ENCODE measurements at places on chromosomes 11 and 22. TPM values are rescaled to one million over a fixed set of nuclear protein-coding genes. Genes with fewer than 3 reads are reported as not detected.
A peak's percentile ranks its signal among the peaks of the same experiment; 100 is the strongest.

- DNase-seq = no peak
Measured at GRCh38 chr11:115996125-115996807, 492.1 kb upstream of the CADM1 start.

- peak; percentile 78 for DNase-seq
Measured at GRCh38 chr11:34214961-34215805, 109.8 kb downstream of the NAT10 start.

DNA sequence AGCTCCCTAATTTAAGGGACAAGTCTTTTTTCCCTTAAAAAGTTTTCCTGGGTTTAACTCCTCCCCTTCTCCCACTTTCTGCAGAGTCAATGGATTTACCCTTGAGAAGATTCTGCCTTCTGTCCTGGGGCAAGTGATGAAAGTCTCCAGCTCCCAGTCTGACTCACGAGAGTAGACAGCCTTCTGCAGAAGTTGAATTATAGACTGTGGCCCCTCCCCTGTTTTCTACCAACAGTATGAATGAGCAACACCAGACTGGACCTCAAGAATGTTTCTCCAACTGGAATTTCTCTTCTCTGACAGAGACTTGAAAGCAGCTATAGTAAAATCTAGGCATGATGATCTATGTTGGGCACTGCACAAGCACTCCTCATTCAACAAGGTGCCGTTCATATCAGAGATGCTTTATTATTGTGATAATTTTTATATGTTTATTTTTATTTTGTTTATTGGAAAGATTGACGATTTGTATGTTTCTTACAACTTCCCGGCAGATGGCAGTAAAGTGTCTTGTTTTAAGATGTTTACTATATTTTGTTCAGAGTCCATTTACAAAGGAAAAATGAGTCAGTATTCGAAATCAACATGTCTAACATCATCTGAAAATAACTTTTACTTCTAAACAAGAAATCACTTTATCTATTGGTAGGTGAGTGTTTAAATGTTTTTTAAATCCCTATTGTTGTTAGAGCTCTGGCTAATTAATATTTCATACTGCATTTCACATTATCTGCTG is 56.6 kb downstream of the LMO2 start:
- peak; percentile 76 for DNase-seq

- peak; percentile 100 for DNase-seq
Measured at GRCh38 chr11:65487467-65488272, 11.2 kb upstream of the MALAT1 start.

GRCh38 chr11:35549787-35550186 is 24.4 kb upstream of the PAMR1 start:
- peak; percentile 99 for DNase-seq

DNA sequence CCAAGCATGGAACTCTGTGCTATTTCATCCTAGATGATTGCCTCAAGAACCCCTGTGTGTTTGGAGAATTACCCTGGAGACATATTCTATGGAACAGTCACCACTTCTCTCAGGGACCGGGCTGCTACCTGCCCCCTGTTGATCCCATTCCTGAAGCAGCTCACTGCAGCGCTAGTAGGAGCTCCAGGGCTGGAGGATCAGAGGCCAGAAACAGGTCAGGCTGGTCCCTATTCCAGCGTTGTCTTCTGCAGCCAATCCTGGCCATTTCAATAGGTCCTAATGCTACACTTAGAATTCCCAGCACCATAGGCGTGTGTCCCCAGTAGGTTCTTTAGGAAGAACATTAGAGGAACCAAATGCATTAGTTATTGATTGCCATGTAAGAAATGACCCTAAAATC is 48.9 kb downstream of the BTG4 start:
- DNase-seq = no peak

DNA sequence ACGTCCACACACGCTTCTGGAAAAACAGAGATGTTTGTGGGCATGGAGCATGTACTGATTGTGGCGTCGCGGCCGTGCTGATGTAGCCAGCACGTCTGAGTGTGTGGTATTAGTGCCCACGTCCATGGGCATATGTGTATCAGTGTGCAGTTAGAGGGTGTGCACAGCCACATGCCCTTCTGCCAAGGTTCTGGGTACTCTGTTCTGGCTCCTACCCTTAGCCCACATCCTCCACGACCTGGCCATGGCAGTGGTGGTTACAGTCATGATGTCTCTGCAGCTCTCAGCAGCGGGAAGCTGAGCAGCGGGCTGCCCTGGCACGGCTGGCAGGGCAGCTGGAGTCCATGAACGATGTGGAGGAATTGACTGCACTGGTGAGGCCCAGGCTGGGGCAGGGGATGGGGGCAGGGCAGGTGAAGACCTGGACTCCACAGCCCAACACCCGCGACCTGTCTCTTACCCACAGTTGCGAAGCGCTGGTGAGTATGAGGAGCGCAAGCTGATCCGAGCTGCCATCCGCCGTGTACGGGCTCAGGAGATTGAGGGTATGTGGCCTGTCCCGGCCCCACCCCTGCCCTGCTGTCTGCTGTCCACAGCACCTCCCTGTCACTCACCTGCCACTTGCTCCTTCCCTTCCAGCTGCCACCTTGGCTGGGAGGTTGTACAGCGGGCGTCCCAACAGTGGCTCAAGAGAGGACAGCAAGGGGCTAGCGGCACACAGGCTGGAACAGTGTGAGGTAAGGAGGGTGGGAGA is 7.3 kb downstream of the SMTN start:
- no peak for DNase-seq

DNA sequence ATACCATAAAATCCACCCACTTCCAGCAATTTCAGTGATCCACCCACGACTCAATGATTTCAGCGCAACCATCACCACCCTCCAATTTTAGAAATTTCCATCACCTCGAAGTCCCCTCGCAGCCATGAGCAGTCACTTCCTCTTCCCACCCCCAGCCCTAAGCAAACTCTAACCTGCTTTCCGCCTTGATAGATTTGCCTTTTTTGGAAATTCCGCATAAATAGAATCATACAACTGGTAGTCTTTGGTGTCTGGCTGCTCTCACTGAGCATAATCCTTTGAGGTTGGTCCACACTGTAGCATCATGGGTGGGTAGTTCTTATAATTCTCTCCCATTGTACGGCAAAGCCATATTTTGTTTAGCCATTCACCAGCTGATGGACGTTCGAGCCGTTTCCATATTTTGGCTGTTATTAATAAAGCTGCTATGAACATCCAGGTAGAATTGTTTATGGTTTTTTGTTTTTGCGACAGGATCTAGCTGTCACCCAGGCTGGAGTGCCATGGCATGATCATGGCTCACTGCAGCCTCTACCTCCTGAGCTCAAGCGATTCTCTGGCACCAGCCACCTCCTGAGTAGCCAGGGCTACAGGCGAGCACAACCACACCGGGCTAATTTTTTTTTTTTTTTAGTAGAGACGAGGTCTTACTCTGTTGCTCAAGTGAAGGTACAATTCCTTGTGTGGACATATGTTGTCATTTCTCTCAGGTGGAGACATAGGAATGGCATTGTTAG is 16.0 kb downstream of the PIM3 start:
- DNase-seq = no peak

DNA sequence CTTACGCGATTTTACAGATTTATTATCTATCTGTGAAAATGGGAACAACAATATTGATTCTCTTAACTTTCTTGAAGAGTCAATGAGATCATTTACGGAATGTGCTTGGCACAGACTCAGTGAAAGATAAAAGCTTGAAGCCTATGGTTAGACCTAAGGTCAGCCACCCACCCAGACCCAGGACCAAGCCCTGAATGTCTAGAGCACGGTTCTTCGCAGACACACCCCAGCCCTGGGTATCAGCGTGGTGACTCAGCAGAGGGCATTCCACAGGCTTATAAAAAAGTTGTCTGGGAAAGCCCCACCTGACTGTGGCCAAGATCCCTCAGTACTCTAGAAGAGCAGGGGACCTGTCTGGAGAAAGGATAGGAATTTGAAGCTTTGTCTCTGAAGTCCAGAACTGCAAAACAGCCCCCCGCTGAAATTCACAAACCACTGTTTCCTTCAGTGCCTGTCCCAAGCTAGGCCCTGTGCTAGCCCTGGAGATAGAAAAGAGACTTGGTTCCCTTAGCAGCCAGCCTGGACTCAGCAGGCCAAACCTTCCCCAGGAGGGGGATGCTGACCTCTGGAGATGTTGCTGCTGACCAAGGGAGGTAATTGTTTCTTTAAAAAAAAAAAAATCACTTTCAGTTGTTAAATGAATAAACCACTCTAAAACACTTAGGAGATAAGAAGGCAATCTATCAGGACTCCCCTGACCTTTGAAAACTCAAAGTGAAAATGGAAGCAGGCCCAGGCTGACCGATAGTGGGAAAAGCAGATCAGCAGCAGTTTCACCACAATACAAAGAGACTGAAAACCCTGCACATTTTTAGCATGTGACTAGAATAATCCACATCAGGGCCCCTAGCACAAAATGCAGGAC is 114.0 kb downstream of the ABTB2 start:
- DNase-seq = peak; percentile 77

DNA sequence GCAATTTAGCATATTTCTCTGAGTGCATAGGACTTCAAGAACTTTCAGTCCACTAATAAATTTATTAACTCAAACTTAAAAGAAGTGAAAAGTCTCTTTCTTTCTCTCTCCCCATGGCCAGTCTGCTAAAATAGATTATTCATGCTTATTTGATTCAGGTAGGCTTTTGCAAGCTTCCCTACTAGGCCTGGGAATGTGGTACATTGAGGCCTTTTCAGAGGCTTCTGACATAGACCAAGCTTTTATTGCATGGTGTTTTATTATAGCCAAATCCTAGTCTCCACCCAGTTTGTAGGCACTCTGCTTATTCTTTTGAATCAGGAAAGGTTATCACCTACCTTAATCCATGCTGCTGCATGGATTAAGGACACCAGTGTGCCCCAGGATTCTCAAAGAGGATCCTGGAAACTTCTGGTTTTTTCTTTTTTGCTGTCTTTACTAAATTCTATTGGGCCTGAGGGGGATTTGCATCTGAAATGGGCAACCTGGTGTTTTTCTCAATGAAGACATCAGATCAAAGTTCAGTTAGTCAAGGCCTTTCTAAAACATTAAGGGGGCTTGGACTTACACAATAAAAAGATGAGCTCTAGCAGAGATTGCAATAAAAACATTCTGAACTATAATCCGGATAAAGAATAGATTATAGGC is 92.2 kb downstream of the ELP4 start:
- no peak for DNase-seq

DNA sequence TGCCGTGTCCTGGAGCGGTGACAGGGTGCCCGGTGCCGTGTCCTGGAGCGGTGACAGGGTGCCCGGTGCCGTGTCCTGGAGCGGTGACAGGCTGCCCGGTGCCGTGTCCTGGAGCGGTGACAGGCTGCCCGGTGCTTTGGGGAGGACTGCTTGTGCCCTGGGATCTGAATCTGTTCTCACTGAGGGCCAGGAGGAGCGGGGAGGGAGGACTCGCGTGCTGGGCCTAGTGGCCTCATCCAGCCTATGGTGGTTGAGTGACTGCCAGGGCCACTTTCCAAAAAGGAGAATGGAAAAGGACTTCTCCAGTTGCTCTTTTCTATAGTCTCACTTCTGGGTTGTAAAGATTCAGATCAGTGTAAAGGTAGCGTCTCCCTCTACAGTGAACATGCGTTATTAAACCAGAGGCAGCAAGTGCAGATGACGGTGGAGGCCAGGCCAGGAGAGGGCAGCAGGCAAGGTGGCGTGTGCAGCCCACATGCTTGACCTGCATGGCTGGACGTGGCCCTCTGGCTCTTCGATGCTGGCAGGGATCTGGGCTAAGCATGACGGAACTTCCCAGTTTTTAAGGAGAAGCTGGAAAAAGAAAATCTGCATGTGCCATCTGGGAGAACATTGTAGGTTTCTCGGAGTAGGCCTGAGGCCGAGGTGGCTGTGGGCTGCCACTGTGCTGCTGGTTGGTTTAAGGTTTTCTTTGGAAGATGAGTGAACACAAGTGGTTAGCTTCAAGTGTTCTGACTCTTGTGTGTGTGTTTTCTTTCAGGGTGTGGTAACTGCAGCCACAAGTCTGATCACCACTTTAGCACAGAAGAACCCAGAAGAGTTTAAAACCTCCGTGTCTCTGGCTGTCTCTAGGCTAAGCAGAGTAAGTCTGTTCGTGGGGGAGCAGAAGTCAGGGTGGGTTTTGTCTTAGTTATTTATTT is 55.0 kb downstream of the AP2A2 start:
- DNase-seq = no peak

DNA sequence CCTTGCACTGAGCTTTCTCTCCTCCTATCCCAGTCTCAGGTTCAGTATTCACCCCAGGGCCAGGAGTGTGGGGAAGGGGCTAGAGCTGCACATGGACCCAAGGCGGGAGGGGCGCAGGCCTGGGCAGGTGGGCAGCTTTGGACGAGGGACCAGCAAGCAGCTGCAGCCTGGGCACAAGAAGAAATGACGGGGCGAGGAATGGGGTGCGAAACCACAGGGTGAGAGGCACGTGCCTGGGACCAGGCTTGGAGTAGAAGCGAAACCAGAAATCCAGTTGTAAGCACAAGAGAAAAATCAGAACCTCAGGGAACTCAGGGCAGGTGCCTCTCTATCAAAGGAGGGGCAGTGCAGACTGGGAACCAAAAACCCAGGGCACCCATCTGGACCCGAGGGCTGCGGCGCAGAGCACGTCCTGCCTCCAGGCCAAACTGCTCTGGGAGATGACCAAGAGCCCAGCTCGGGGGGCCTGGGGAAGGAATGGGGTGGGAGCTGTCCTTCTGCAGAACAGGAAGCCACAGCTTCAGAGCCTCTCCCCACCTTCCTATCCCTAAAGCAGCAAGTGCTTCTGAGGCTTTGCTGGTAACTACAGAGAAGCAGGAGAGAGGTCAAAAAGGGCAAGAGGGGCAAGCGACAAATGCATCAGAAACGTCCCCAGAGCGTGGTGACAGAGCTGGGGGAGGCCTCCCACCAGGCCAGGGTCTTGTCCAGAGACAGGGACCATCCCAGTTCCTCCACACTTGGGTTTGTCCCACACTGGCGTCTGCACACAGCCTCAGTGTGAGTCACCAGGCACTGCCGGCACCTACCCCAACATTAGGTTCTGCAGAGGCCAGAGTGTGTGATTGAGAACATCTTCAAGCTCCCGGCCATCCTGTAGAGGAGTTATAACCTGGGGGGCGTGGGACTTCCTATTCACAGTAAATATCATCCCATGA is 18.3 kb upstream of the TMPRSS4 start:
- no peak for DNase-seq

DNA sequence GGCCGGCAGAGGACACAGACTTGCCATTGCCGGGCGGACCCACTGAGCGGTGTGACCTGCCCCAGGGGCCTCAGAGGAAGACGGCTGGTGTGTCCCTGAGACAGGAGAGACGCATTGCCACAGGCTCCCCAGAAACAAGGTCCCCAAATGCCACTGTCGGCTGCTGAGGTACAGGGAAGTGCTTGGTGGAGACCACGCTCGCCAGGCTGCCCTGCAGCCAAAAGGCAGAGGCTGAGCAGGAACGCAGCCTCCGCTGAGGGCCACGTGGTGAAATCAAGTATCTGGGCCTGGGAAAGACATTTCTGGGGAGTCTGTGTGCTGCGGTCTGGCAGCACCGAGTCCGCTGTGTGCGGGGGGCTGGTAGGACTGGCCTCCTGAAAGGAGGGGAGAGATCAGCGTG is 794.9 kb downstream of the BRD1 start:
- no peak for DNase-seq

PHOX2A gene
- total RNA-seq = not detected

GPR83 gene
- under 0.01 TPM for total RNA-seq

KIAA0930 gene
- 21.7 TPM for total RNA-seq

XPNPEP3 gene
- total RNA-seq = 18.1 TPM

MUC2 gene
- total RNA-seq = not detected
